CD4-positive, alpha-beta T cell treated with Interleukin-15 for 4 hours (primary cell): ENCODE measurements at places on chromosomes 16 and 17.

- no peak for DNase-seq
These were observed 259.3 kb downstream of the SOX9 start for GRCh38 chr17:72380120-72380519.

DNA sequence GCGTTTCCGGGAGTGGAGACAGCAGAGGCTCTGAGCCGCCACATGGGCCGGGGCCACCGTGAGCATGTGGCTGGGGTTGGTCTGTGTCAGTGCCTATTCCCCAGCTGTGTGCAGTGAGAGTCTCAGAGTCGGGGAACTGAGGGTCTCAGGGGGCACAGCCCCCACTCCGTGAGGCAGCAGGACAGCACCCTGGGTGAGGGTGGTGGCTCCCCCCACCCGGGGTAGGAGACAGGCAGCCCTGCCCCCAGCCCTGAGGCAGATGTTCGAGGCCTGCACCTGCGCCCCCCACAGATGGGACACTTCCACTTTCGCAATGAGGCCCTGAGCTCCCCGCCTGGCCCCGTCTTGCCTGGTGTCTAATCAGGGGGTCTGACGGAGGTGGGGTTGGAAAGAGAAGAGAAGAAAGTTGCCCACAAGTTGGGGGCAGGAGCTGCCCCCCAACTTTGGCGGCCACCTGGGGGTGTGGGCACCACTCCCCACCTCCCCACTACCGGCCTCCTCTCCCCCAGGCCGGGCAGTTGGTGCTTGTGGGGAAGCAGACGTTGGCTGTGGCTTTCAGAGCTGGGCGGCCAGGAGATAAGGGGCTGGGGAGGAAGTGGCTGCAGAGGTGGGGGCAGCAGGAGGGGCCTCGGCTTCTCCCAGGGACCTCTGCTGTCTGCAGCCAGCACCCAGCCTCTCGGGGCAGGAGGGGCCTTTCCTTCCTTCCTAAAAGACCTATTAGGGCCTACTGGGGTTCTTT is 1.8 kb upstream of the CBFA2T3 start:
- DNase-seq, result no peak

DNA sequence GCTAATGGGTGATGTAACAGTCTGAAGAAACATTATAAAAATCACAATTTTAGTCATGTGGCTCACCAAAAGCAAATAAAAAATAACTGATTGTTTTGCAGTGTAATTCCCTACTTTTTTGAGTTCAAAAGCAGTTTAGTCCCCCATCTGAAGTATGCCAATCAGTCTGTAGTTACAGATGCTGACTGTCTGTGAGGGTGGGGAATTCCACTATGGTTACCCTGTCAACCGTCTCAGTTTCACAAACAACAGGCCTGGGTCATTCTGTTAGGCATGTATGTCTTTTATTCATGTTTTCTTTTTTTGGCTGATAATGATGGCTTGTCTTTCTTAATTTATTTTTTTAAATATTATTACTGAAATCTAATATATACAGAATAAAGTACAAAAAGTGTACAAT is 69.3 kb downstream of the STXBP4 start:
- DNase-seq, result peak; percentile 9

- DNase-seq, result no peak
These were observed 48.8 kb downstream of the ADCY9 start for GRCh38 chr16:4067262-4068001.

GRCh38 chr17:66835476-66835875 is 559 bp downstream of the CACNG5 start:
- DNase-seq, result no peak

GRCh38 chr17:35743626-35744328 is 9.3 kb downstream of the GAS2L2 start:
- no peak for DNase-seq

GRCh38 chr16:58409316-58409973 is 17.2 kb downstream of the GINS3 start:
- DNase-seq, result no peak

- DNase-seq, result no peak
These were observed 63.0 kb upstream of the LRRC37A3 start for GRCh38 chr17:64982139-64982915.

GRCh38 chr17:59763861-59764260 is 56.4 kb downstream of the VMP1 start:
- DNase-seq, result no peak

DNA sequence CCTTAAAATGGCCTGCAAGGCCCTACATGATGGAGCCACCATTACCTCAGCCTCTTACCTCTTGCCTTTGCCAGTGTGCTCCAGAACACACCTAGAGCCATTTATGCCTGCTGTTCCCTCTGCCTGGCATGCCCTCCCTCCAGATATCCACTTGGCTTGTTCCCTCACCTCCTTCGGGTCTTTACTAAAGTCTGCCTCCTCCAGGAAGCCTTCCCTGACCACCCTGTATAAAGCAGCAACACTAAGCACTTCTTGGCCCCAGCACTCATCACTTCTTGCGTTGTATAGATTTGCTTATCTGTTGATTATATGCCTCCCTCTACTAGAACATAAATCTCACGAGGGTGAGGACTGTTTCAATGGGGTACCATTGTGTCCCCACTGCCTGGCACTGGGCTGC is 25.3 kb downstream of the ANKRD40 start:
- no peak for DNase-seq

DNA sequence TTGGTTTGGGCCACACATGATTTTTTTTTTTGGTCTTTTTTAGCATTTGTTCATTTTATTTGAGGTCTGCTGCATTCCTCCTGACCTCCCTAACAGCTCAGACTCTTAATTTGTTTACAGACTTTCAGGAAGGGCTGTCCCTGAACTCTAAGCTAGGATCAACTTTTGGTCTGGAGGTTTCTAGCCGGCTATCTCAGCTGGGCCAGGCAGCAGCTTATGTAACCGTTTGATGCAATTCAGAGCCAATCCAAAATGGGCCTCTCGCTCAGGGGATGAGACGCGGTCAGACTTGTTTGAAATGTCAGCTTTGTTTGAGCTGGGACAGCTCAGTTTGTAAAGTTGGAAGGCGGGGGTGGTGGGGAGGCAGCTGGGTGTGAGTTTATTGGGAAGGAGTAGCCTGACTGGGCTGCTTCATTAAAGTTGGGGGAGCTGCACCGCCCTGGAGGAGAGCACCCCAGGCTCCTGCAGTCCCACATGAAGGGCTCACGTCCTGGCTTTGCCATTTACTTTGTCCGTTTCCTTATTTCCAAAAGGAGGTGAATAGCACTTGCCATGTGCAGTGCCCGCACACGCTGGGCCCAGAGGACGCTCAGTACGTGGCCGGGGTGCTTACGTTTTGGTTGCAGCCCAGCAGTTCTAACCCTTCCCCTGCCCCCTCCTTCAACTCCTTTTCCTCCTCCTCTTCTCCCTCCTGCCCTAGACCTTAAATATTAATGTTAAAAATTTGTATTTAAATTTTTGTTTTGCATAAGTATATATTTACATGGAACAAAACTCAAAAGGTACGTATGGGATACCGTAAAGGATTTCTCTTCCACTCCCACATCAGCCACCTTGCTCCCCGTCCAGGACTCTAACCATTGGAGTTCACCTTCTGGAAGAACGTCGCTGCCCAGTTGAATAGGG is 121.2 kb downstream of the SNX29 start:
- no peak for DNase-seq

DNA sequence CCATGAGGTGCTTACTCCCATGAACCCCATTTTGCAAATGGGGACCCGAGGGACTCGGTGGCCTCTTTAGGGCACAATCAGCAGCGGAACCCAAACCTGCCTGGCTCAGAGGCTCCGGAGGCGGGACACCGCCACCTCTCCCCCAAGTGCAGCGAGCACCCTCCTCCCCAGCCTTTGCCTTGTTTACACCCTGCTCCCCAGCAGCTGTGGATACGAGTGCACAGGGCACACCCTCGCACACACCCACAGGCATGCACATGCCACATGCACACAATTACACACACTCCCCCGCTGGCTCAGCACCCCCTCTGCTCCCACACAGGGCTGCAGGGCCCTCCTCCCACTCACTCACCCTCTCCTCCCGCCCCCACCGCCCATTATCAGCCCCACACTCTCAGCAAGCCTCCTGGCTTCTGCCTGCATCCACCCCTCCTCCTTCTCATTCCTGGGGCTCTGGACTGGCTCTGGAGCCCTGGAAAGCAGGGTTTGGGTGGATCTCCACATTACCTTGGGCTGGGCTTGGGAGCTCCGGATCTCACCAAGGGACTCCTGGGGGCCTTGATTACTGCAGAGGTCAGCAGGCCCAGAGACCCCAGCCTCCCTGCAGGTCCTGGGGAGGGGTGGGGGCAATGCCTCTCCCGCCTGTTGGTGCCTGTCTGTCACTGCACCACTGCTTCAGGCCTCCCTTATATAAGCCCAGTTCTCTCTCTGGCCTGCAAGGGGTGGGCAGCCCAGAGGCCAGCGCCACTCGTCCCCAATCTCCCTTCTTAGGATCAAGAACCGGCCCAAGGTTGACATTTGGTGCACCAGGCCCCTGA is 6.4 kb downstream of the PDK2 start:
- no peak for DNase-seq

DNA sequence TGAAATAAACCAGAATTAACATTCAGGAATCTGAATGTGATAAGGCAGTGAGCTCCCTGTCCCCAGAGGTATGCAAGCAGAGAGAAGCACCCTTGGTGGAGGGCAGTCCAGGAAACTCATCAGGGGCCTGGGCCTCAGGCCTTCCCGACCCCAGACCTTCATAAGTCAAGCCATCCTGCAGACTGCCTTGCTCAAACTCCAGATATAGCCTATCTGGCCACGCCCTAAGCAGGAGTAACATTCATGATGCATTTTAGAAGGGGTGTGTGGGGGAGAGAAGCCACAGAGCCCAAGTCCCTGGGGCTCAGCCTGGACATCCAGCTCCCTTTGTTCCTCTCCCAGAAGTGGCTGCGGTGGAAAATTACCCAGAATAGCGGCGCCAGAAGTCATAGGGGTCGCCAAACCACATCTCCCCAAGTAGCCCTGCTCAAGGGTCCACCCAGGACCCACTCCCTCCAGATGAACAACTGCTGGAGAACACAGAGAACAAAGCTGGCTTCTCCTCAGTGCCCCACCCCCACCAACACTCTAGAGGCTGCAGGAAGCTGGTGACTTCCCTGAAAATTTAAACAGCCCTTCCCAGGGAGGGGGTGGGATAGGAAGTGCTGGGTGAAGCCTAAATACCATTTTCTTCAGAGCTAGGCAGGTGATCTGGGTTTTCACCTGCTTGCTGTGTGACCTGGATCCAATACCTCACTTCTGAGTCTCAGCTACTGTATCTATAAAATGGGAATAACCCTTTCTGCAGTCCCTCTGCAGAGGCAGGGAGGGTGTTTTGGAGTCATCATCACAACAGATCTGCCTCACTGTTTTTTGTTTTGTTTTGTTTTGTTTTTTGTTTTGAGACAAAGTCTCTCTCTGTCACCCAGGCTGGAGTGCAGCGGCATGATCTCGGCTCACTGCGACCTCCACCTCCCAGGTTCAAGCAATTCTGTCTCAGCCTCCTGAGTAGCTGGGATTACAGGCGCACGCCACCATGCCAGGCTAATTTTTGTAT is 1.5 kb upstream of the SREBF1 start:
- no peak for DNase-seq

DNA sequence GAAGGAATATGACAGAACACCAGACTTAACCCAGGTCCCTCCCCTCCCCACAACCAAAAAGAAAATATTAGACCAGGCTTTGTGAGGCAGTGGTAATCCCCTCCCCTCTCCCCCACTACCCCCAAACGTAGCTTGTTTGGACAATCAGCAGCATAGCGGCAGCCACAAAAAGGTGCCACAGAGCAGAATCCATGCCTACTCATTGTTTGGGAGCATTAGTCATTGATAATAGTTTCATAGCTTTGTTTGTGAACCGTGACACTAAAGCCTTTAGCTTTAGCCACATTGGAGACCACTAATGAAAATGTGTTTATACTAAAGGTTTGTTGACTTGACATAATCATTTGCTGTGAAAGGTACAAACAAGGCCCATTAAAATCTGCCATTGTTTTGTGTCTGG is 65.1 kb downstream of the NUP93 start:
- DNase-seq, result no peak

GRCh38 chr16:1053121-1053521 is 19.4 kb upstream of the SSTR5 start:
- DNase-seq, result no peak

GRCh38 chr16:16048904-16049582 is 99.6 kb downstream of the ABCC1 start:
- DNase-seq, result no peak

GRCh38 chr17:6669479-6670212 is 18.1 kb downstream of the C17orf100 start:
- no peak for DNase-seq

DNA sequence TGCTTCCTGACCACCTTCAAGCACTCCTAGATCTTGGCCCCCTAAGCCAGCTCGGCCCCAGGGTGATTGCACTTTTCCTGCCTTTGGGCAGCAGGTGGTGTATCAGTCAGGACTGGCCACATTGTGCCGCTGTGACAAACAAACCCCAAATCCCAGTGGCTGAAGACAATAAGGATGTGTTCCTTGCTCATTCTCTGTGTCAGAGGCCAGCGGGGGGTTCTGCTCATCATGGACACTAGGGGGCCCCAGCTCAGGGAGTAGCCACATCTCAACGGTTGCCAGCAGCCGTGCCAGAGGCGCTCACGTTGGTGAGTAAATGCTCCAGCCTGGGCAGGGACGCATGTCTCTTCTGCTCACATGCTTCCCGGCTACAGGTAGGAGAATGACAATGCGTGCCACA is 60.4 kb downstream of the ZDHHC7 start:
- peak; percentile 32 for DNase-seq

DNA sequence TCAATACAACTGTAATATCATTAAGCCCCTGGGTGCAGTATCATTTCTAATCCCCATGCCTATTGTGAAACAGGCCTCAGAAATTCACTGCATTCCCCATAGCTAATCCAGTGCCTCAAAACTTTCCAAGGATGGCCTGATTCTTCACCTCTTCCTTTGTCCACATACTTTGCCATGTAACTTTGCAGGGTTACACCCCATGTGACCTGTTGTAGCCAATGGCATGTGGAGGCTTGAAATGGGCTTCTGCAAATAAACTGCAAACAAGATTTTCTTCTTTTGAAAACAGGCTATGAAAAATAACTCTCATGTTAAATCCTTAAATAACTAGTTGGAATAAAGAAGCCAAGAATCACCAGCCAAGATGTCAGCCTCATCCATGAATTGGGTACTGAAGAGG is 35.9 kb downstream of the ABCA10 start:
- no peak for DNase-seq

DNA sequence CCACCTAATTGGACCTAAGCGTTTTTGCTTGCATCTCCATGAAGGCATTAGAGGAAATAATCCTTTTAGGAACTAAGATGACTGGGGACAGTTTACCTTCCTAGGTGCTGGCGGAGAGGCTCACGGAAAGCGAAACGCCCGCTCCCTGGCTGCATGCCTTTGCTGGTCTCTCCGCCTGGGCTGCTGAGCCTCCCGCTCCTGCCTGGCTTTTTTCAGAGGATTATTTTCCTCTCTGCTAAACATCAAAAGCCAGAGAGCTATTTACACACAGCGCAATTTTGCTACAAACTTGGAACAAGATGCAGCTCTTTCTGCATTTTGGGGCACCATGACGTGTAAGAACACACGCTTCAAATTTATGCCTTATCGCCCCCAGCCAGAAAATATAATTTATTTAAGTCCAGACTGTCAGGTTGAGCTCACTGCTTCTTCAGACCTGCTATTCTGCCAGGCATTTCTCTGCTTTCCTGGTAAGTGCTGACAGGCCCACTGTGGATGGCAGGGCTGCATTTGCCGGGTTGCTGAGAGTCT is 124.4 kb downstream of the SPACA3 start:
- DNase-seq, result no peak
